HuH-7.5 (cell line): ENCODE measurements at places on chromosomes 5 and 9.

GRCh38 chr9:109953813-109954497 lies 174.0 kb downstream of the PALM2AKAP2 start:
- DNase-seq, result no peak

DNA sequence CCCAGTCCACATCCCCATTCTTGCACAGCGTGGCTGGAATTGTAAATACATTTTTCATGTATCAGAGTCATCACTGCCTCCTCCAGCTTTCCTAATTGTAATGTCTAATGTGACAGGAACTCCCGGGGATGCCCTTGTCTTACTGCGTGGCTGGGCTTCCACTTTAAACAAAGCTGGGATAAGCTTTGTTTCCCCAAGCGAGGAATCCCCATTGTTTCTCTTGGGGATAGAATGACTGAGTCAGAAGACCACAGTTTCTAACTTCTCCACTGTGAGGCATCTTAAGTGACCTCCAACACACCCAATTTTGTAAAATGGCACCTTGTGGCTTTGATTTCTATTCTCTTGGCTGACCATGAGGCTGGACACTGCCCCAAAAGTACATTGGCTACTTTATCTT lies 22.4 kb downstream of the ARPC5L start:
- no peak for DNase-seq

- no peak for DNase-seq
Observed at GRCh38 chr9:70076678-70077077, 33.0 kb downstream of the MAMDC2 start.

DNA sequence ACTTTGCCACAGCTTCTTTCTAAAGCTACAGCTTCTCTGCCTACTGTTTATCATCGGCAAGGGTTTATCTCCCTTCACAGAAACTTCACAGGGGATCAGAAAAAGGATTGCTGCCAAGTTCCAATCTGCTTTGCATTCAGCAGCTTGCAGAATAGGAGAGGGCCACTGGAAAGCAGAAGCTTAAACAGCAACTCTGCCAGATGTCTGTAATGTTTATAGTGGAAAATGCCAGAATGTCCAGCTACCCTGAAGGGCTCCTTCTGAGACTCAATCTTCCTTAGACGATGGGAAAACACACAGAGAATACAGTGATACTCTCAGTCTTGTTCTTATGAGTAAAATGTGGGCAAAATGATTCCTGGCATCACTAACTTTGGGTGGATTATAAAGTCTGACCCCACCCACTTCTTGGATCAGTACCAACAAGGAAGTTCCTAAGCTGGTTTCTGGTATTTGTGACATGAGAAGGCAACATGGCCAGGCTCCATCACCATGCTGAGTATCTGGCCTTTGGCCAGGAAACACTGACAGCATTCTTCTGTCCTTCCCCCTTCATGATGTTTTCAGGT lies 19.0 kb downstream of the STOM start:
- no peak for DNase-seq

DNA sequence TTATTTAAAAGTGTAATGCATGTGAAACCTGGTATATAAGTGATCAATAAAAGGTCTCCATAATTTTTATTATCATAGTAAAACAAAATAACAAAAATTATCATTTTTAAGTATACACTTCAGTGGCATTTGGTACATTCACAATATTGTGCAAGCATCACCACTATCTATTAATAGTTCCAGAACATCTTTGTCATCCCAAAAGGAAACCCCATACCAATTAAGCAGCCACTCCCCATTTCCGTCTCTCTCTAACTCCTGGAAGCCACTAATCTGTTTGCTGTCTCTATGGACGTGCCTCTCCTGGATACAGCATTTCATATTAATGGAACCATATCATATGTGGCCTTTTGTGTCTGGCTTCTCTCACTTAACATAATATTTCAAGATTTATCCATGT lies 7.6 kb downstream of the OLFML2A start:
- DNase-seq, result no peak

DNA sequence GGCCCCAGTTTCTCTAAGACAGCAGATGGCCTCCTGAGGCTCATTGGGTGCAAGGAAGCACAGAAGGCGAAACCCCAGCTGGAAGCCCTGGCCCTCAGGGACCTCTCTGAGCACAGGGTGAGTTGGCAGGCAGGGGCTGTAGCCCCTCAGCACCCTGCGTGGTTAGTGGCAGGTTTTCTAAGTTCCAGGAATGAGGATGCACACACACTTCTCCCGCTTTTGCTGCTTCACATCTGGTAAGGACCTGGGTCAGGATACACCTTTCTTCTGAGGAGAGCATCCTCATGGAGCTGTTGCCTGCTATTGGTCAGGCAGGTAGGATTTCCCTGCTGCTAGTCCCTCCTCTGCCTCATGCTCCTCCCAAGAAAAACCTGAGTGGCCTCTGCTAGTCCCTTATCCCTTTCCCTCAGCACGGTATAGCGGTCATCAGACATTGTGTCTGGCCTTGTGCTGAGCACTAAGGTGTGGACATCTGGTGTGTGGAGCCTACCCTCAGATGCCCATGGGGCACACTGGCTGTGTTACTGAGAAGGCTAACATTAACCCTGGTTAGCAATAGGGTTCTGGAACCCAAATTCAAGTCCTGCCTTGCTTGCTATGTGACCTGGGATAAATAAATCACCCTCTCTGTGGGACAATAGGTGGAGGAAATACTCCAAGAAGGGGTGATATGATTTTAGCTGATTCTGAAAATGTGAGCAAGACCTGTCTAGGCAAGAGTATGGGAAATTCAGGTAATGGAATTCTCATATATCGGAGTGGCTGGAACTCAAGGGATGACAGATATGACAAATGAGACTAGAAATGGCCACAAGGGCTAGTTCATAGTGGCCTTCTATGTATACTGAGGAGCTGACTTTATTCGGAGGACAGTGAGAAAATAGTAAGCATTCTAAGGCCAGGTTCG lies 1.6 kb downstream of the SLC22A4 start:
- no peak for DNase-seq

DNA sequence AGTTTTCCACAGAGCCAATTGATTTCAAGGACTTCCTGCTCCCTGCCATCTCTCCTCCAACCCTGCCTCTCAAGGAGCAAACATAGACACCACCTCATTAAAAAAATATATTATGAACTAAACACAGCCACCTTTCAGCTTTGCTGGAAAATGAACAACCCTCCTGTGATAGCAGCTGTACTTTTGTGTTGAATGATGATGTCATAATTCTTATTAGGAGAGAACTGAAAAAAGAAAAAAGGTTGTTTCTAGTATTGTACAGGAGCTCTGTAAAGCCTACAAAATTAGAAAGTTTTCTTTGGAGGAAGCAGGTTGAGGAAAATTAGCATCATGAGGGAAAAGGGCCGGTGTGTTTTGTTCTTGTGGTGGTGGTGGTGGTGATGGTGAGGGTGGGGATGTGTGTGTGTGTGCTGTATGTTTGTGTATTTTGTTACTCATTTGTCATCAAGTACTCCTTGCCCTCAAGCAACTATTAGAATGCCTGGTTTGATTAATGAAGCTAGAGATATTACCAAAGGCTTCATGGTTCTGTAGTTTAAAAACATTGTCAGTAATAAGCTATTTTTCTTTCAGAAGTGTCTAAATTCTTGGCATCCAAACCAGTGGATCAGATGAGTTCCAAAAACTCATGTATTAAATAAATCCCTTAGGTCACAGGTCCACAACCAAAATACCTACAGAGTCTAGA lies 405.9 kb downstream of the TLE4 start:
- no peak for DNase-seq

DNA sequence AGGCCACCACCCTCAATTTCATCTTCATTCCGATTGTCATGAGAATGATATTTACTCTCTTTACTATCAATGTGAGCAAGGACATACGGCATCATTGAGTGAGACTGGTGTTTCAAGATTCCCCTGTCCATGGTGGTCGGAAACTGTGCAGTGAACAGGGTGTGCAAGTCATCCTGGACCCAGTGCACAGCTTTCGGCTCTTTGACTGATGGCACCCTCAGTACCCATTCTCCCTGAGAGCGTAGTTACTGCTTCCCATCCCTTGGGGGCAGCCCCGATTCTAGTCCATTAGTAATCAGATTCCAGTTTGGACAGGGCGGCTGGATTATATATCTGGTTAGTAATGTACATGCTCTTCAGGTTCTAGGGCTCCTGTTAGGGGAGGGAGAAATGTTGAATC lies 61.7 kb upstream of the SUB1 start:
- no peak for DNase-seq

- DNase-seq, result no peak
Observed at GRCh38 chr5:51347704-51348103, 35.5 kb upstream of the ISL1 start.

GRCh38 chr5:118052503-118052902 lies 935.8 kb downstream of the DTWD2 start:
- no peak for DNase-seq

DNA sequence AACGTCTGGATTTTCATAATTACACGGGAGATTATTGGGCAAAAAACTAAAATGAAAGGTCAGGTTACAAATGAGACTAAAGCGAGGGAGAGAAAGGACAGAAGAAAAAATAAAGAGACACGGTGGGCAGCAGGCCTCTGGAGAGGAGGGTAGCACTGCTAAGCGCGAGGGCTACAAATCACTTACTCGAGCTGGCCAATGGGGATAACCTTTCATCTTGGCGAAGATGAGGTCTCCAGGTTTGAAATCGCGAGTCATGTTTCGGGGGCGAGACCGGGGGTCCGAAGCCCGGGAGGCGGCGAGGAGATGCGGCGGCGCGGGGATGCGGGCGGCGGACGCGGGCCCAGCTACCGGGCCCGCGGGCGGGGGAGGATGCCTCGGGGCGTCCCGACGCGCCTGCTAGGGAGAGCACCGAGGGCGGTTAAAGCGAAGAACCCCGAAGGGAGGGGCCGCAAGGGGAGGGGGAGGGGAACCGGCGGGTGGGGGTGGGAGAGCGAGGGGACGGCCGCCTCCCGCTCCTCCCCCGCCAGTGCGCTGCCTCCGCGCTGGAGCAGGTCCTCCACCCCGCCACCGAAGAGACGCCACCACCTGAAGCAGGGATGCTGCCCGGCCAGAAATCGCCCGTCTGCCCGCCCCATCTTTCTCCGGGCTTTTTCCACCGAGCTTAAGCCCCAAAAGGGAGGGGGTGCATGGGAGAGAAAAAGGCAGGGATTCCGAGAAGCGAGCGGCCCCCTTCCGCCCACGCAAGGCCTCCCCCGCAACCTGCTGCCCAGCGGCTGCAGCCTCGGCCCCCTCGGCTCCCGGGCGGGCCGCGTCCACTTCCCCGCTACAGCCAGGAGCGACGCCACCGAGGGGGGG lies 610 bp downstream of the PSIP1 start:
- DNase-seq, result peak; percentile 18

- DNase-seq, result no peak
Observed at GRCh38 chr5:177552839-177553455, 1.4 kb downstream of the FAM193B start.

- DNase-seq, result no peak
Observed at GRCh38 chr5:98714710-98715288, 58.7 kb upstream of the RGMB start.

- DNase-seq, result no peak
Observed at GRCh38 chr9:120534266-120534665, 45.7 kb downstream of the CDK5RAP2 start.

DNA sequence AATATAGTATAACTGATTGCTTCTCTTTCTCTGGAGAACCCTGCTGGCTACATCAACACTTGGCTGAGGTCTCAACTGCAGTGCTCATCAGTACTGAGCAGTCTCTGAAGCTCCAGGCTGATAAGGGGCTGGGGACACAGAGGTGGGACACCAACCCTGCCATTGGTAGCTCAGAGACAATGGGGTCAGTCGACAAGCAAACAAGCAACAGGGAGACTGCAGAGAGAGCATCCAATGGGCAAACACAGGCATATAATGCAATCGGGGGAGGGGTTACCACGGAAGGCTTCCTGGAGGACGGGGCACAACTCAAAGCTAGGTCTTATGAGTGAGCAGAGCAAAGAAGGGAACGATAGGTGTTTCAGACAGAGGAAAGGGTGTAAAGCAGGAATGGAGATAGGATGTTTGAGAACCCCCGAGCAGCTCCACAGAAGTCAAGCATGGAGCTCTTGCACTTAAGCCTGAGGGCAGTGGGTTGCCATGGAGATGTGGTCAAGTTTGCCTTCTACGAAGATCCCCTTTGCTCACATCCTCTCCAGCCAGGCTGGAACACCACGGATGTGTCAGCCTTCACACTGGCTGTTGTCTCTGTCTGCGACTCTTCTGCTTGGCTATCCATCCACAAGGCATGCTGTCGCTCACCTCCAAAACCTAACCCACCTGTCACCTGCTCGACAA lies 21.5 kb upstream of the AKNA start:
- no peak for DNase-seq

DNA sequence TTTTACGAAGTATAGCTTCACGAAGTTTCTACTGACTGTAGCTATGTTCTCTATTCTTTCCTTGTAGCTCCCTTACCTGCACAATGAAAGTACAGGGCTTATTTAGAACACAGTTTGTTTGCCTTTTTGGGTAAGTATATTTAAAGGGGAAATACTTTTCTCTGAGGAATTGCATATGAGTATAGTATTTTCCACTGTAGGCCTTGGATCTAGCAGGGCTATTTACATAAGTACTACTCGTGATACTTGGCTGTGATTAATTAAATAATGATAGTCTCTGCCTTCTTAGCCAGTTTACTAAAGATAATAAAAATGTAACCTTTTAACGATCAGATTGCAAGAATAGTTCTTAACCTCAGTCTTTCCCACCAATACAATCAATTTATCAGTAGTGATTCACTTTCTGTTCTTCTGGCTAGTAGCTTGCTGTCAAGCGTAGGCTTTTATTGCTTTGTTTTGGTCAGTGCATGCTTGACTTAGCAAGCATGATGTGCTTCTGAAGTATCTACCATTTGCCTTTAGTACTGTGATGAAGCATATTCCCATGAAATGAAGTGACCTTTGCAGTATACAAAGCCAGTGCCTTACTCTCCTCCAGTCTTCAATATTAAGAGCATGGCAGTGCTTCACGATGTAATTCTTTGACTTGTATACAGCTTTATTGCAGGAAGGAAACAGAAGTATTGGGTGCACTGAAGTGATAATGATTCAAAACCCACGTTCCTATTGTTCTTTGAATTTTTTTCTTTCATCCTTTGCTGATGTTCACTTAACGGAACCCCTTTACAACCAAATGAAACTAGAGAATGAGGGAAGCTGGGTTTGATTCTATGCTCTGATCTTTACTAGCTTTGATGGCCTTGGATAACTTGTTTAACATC lies 64.2 kb downstream of the SLC44A1 start:
- DNase-seq, result no peak

- DNase-seq, result no peak
Observed at GRCh38 chr5:113607361-113607760, 93.9 kb downstream of the YTHDC2 start.
